ENCODE measurements at places on chromosomes 16 and 17.
A peak's percentile ranks its signal among the peaks of the same experiment; 100 is the strongest.

DNA sequence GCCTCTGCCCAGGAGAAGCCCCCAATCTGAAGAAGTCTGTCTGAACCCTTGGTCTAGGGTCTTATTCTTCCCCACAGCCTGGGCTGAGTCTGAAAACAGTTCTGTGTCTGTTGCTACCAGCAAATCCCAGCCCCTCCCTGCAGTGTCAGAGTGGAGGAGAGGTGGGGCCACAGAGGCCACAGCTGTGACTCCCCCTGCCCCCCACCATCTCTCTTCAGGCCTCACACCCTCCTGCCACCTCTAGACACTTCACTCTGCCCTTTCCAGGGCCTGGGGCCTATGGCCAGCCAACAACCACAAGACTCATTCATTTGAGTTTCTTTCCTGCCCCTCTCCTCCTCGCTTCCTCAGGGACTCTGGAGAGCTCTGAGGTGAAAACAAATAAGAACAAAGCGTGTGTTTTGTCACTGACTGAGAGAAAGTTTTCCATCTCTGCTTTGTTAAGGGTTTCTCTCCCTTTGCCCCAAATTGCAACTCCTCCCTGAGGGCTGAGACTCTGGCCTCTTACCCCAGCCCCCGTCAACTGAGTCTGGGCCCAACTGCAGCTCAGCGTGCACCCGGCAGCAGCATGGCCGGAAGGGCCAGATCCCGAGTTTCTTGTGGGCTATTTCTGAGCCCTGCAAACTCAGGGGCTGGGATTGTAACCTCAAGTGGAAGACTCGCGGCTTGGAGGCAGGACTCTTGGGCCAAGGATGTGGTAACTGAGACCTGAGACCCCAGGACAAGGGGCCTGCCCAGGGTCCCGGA, 13.2 kb downstream of the C17orf50 start:
- DNase-seq, result no peak

DNA sequence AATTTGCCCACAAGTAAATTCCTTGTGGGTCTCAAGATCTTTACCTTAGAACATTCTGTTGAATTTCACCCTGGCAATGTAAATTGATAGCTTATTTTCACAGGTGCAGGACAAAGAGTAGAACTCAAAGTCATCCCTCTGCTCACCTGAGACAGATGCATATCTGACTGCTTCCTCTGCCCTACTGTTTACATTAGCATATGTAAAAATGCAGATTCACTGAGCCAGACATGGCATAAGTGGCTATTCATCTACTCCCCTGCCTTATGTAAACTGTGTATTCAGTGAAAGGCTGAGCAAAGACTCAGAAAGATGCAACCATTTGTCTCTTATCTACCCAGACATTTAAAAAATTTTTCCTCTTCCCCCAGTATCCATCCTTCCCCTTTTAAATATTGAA, 22.3 kb upstream of the MILR1 start:
- DNase-seq, result no peak

- DNase-seq, result no peak
Measured at GRCh38 chr17:72332367-72332766, 211.5 kb downstream of the SOX9 start.

DNA sequence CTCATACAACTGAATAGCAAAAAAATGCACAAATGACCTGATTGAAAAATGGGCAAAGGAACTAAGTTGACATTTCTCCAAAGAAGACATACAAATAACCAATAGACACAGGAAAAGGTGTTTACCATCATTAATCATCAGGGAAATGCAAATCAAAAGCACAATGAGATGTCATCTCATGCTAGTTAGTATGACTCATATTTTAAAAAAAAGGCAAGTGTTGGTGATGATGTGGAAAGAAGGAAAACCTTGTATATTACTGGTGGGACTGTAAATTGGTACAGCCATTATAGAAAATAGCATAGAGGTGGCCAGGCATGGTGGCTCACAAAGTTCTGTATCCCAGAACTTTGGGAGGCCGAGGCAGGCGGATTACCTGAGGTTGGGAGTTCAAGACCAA, 232.5 kb upstream of the ZFHX3 start:
- DNase-seq, result no peak

GRCh38 chr17:77510133-77510796, 369.5 kb downstream of the SEC14L1 start:
- no peak for DNase-seq

DNA sequence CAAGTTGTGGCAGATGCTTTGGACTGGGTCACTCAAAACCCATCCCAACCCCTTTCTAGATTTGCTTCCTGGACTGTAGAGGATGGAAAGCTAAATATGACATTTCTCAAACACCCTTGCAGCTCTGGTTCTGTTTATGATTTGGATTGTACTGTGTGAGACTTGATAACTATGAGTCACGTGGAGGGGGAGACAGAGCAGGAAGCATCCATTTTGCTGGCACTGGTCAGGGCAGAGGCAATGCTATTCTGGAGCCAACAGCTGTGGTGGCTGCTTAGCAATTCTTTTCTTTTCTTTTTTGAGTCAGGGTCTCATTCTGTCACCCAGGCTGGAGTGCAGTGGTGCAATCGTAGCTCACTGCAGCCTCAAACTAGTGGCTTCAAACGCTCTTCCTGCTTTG, 13.6 kb upstream of the TERF2 start:
- no peak for DNase-seq

DNA sequence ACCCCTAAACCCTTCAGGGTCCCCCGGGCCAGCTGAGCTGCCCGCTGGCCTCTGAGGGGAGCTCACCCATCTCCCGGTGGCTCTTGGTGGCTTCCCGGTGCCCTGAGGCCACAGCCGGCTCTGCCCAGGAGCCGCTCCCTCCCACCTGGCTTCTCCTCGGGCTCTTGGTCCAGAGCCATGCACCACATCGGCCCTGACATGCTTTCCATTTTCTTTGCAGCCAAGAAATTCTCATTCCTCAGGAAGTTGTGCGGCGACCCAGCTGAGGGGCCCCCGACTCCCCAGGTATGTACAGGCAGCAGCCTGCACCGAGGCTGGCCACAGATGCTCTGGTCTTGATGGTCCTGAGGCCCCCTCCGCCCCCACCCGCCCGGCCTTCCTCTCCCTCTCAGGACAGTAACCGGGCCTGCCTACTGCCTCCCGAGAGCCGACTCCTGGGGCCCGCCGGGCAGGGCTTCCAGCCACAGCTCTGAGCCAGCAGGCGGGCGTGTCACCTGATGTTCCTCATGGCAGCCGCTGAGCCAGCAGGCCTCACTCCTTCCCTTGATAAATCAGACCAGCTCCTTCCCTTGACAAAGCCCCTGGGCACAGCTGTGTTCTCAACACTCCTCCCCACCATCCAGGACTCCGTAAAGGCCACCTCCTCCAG, 28.4 kb upstream of the ZFPM1 start:
- no peak for DNase-seq

DNA sequence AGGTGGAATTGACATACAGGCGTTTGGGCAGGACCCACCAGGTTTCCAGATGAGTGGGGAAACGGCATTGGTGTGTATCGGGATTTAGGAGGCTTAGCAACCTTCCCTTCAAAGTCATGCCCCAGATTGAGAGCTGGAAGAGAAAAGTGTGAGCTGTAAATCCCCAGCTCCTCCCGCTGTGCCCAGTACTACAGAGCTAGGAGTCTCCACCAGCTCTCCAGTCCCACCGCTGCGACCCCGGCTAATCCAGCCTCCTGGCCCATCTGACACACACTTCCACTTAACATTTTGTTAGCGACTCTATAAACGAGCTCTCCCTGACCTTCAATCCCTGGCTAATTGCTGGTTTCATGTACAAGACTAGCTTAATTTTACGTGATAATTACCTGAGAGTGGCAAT, 29.9 kb upstream of the LHX1 start:
- DNase-seq, result no peak

GRCh38 chr16:82203198-82203597, 33.2 kb upstream of the MPHOSPH6 start:
- DNase-seq, result no peak

GRCh38 chr17:50866261-50866949, at the start of gene TOB1:
Gene TOB1, minus strand, starts transcription at chr17:50866354. Its CDS starts 2,337 bp downstream, at chr17:50864017.
- peak; percentile 95 for DNase-seq

DNA sequence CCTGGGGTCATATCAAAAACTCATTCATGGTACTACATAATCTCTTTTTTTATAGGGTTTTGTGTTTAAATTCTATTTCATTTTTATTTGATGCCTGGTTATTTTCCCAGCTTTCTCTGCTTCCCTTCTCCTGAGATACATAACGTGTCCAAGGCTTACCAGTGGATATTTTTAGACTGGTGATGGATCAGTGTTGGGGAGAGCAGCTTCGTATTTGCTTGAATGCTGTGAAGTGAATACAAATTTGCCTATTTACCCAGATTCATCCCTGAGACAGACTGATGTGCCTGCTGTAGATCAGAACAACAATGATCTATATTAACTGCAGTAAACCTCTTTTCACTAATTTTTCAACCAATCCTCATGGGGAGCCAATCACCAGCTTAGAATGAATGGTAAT, 43.2 kb upstream of the FOXJ1 start:
- DNase-seq, result no peak

DNA sequence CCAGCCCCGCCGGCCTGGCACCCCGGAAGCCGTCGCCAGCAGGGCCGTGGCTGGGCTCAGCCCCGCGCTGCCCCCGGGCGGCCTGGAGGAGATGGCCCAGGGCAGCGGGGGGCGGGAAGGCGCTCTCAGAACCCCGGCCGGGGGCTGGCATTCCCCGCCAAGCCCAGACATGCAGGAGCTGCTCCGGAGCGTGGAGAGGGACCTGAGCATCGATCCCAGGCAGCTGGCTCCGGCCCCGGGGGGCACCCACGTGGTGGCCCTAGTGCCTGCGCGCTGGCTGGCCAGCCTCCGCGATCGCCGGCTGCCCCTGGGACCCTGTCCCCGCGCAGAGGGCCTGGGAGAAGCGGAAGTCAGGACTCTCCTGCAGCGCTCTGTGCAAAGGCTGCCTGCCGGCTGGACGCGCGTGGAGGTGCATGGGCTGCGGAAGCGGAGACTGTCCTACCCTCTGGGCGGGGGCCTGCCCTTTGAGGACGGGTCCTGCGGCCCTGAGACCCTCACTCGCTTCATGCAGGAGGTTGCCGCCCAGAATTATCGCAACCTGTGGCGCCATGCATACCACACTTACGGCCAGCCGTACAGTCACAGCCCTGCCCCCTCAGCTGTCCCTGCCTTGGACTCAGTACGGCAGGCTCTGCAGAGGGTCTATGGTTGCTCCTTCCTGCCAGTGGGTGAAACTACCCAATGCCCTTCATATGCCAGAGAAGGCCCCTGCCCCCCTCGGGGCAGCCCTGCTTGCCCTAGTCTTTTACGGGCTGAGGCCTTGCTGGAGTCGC, 551 bp downstream of the WDR81 start:
- DNase-seq, result no peak

DNA sequence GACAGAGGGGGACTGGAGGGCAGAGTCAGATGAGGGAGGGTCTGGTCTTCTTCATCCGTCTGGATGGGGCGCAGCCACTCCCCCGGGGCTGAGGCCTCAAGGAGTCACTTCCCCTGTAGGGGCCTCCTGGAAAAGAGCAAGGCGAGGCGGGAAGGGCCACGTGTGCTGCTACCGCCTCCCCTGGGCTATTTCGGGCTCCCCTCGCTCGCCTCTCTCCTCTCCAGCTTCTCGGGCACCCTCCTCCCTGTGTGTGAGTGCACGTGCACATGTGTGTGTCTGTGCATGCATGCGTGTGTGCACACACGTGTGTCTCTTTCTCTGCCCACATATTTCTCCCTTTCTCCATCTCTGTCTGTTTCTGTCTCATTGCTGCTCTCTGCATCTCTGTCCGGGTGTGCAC, 10.1 kb downstream of the GSG1L start:
- DNase-seq, result no peak

DNA sequence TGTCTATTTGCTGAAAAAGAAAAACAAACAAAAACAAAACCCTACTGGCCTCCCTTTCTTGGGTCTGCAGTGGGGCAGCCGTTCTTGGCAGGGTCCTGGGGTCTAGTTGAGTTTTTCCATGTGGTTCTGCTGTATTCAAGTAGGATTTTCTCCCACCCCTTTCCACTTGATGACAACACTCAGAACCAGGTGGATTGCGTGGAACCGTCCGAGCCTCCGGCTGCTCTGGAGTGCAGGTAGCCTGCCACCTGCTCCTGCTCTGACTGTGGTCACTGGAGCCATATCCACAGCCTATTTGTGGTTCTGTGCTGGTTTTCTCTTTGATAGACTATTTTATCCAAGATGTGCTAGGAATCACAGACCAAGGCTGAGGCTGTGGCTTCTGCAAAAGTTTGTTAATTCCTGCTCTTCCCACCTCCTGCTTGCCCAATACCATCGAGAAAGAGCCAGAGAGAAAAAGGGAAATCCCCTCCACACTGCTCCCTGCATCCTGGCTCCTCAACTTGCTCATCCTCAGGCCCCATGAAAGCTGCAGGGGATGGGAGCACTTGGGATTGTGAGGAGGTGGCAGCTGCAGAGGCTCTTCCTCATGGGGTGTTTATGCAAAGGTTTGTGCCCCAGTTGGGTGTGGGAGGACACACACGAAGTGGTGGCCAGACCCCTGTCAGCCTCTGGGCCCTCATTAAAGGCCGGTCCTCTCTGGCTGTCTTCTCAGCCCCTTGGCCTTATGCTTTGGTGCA, 377.8 kb upstream of the TNRC6C start:
- no peak for DNase-seq

DNA sequence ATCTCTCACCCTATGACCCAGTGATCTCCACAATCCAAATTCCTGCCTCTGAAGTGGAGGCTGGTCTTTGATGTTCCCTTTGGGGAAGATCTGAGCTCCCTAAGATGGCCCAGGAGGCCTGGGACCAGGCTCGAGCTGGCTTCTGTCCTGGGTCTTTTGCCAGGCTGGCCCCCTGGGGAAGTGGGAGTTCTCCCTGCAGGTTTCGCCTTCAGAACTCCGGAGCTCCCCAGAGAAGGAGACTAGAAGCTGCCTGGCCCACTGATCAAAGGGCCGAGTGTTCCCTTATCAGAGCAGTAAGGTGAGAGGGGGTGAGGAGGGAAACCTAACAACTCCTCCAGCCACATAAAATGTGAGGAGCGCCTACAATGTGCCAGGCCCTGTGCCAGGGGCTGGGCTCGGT, 147.1 kb downstream of the IRF8 start:
- no peak for DNase-seq

DNA sequence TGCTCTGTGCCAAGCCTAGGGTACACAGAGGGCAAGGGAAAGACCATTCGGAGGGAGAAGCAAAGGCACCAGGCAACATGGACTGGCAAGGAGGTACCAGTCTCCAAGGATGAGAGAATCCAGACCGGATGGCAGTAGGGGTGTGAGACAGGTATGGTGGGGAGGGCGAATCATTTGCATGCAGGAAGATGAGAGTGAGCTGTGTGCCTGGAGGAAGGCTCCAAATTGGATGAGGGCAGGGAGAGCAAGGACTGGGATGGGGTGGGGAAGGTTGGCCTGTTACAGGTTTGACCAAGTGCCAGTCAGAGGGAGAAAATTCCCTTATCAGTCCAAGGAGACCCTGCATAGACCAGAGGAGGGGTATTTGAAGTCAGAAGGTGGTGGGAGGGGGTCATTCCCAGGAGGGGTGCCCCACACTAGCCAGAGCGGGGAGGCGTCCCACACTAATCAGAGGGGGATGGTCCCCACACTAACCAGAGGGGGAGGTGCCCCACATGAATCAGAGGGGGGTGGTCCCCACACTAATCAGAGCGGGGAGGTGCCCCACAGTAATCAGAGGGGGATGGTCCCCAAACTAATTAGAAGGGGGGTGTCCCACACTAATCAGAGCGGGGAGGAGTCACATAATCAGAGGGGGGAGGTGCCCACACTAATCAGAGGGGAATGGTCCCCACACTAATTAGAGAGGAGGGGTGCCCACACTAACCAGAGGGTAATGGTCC, 737 bp downstream of the CANT1 start:
- DNase-seq, result no peak
